Dermis microvascular lymphatic vessel endothelial cell (primary cell): ENCODE measurements at places on chromosomes 3 and 15. TPM values are rescaled to one million over a fixed set of nuclear protein-coding genes. Genes with fewer than 3 reads are reported as not detected.

The IL17RD gene
- 0.26 and 0.38 TPM in 2 replicates for total RNA-seq

The NAA80 gene
- 4.0 and 4.5 TPM in 2 replicates for total RNA-seq

The ALPK3 gene
- 19.5 and 52.6 TPM in 2 replicates for total RNA-seq

The OR4F6 gene
- total RNA-seq: not detected in 2 replicates

The CHRD gene
- total RNA-seq: 0.63 and 0.77 TPM in 2 replicates

The SLC9A9 gene
- 3.9 and 12.3 TPM in 2 replicates for total RNA-seq

The ADAMTS7 gene
- 6.5 and 8.1 TPM in 2 replicates for total RNA-seq

The FAM107A gene
- total RNA-seq: 0.76 and 1.2 TPM in 2 replicates

The ASB14 gene
- total RNA-seq: not detected in 2 replicates
